Activated CD8-positive, alpha-beta memory T cell treated with anti-CD3 and anti-CD28 coated beads for 48 hours (primary cell): ENCODE measurements at places on chromosomes 5 and 9.

DNA sequence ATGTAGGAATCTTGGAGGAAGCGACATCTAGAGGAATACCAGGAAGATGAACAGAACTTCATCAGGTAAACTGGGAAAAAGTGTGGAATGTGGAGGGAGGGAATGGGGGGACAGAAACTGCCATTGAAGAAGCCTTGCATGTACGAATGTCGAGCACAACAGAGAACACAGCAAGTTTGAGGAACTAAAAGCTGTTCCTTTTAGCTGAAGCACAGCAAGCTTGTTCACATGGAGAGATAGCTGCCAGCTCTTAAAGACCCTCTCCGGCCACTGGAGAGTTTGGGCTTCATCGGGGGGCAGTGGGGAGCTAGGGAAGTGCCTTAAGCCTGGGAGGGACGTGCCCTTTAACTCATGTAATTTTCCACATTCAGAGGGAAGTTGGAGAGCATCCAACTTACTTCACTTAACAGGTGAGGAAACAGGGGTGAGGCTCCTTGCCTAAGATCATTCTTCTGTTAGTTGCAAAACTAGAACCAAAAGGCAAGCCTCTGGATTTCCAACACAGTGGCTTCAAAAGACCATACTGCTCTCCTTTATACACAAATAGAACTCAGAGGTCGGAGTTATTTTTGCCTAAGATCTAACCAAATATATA, 2.3 kb upstream of the CYFIP2 start:
- DNase-seq, result no peak

DNA sequence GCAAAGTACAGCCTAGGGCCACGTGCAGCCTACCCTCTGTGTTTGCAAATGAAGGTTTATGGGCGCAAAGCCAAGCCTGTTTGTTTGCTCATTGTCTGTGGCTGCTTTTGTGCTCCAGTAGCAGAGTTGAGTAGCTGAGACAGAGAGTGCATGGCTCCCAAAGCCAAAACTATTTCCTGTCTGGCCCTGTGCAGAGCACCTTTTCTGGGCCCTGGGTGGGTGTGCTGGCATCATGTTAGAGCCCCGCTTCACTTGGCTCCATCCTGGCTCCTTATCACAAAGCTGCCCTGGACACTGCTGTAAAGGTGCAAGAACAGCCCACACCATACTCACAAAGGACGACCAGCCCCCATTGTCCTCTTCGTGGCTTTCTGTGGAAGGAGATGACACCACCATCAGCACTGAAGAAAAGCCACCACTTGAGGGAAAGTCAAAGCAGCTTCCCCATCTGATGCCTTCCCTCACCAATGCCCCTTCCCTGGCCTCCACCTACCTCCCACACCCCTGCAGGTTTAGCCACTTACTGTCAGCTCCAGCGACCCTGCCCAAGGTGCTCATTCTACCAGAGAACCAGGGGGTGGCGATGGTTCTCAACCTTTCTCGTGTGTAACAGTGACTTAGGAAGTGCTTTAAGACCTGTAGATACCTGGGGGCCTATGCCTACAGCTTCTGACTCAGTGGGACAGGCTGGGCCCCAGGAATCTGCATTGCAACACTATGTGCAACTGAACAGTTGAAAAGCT, 23.4 kb downstream of the LCP2 start:
- DNase-seq, result no peak

- DNase-seq, result no peak
Measured at GRCh38 chr9:2119566-2119965, 104.4 kb downstream of the SMARCA2 start.

DNA sequence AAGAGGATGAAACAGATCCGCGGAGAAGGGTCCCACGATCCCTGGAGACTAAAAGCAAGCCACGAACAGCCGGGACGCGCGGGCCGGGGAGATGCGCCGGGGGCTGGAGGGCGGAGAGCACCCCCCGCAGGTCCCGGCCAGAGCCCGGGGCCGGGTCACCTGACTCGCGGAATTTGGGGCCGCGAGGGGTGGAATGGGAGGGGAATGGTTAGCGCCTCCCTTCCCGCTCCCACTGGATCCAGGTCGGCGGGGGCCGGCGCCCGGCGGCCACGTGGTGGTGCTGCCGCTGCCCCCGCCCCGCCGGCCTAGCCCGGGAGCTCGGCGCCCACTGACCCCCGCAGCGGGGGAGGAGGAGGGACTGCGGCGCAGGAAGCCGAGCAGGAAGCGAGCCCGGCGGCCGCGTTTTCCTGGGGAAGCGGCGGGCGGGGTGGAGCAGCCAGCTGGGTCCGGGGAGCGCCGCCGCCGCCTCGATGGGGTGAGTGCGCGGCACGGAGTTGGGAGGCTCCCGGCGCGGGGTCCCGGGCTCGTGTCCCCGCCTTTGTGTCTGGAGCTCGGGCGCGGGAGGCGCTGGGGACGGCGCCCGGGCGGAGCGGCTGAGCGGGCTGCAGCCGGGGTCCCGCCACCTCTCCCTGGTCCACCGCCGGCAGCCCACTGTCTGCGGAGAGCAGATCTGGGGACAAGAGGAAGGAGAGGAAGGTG, at the start of gene RAI14:
Gene RAI14, plus strand, starts transcription at position 328 of the 699 bp plus-strand sequence. CDS start 30,592 bp downstream, outside the sequence.
- DNase-seq, result no peak

- no peak for DNase-seq
Measured at GRCh38 chr5:142446960-142447279, 122.1 kb upstream of the SPRY4 start.

DNA sequence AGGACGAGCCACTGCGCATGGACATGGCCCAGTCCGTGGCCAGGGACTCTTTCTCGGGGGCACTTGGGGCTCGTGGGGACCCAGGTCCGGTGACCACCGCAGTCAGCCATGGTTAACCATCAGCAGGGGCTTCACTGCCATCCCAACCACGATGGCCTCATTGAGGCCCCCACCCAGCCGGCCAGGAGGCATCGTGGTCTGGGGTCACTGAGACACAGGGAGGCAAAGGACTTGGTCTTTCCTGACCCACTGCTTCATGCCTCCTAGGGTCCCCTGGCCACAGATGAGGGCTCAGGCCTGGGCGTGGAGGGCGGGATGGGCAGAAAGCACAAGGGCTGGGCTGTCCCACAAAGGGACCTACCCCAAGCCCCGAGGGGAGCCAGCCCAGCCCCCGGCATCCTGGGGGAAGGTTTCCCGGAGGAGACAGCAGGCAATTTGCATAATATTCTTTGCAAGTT, 6.6 kb downstream of the NACC2 start:
- no peak for DNase-seq
